AG04450 (cell line): ENCODE measurements at places on chromosomes 2 and 18.
A peak's percentile ranks its signal among the peaks of the same experiment; 100 is the strongest.

DNA sequence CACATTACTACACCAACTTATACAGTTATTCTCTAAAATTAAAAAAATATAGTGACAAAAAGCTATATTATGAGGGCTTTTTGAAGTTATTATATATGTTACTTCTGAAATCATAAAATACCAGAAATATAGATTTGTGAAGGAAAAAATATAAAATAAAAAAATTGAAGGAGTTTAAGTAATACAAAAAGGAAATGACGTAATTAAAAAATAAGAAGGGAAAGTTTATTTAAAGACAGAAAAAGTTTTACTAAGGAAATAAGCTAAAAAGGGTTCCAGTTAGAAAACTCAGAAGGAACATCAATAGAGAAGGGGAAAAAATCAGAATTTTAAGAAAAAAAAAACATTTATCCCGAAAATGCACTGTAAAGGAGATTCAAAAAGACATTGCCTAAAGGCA lies 697.1 kb downstream of the MBD2 start:
- DNase-seq, result no peak

DNA sequence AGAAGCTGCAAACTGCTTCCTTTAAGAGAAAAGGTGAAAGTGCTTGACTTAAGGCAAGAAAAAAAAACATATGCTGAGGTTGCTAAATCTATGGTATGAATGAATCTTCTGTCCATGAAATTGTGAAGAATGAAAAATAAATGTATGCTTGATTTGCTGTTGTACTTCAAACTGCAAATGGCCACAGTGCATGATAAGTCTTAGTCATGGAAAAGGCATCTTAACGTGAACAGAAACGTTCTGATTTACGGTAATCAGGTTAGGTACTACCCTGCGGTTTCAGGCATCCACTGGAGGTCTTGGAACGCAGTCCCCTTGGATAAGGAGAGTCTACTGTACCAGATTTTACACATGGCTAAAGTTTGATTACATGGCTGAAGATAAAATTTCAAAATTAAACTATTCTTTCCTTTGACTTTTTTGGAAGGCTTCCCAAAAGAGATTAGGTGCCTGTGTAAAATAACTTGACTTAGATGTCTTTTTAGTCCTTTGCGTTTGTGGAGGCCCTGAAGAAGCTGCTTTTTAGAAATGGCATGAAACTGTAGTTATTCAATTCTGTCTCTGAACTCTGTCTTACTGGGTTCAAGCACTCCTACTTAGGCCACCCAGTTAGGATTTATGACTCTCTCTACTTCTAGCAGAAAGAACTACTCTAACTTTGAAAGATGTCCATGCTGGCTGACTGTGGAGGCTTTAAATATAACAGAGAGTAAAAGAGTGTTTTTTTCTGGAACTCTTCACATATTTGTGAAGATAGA lies 35.9 kb upstream of the SCN9A start:
- no peak for DNase-seq

GRCh38 chr18:54859667-54860421 lies 31.6 kb downstream of the RAB27B start:
- DNase-seq, result no peak

- DNase-seq, result no peak
Measured at GRCh38 chr2:221590861-221591365, 18.8 kb upstream of the EPHA4 start.

GRCh38 chr18:35085450-35086380 lies 44.5 kb downstream of the MAPRE2 start:
- no peak for DNase-seq

DNA sequence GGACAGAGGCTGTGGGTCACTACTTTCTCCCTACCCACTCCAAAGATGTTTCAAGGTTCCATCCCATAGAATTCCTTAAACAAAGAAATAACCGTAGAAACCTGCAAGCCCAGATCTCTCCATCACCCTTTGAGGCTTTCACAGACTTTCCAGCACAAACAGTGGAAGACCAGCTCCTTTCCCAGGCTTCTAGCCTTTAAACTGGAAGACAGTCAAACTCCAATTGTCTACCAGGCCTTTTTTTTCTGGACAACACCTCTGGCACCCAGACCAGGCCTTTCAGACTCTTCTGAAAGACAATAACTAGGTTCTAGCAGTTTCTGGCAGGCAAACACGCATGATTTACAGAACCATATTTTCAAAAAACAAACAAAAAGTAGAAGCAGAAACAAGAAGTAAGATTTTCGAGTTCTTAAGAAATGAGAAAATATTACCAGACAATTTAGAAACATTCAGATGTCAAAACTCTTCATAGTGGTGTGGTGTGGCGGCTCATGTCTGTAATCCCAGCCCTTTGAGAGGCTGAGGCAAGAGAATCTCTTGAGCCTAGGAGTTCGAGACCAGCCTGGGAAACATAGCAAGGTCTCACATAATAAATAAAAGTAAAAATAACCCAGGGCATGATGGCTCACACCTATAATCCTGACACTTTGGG lies 106.8 kb upstream of the MSH2 start:
- no peak for DNase-seq

- no peak for DNase-seq
Measured at GRCh38 chr2:69340101-69340775, 46.8 kb downstream of the GFPT1 start.

GRCh38 chr2:237572021-237572741 lies 5.8 kb downstream of the PRLH start:
- DNase-seq, result peak; percentile 85

DNA sequence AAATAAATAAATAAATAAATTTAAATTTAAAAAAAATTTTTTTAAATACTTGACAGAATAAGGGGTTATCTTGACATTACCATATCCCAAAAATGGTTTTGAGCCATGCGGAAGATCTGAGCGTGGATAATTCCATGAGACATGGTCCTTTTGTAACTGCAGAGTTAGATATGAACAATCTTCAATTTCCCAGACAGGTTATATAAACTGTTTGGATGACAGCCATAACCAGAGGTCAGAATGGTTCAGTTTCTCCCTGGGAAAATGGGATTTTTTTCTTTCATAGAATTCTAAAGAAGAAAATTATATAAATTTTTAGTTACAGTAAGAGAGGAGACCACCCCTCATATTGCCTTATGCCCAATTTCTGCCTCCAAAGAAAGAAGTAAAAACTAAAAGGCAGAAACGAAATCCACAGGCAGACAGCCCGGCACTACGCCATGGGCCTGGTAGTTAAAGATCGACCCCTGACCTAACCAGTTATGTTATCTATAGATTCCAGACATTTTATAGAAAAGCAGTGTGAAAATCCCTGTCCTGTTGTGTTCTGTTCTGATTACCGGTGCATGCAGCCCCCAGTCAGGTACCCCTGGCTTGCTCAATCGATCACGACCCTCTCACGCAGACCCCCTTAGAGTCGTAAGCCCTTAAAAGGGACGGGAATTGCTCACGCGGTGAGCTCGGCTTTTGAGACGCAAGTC lies 3.0 kb downstream of the GALM start:
- DNase-seq, result no peak

- DNase-seq, result no peak
Measured at GRCh38 chr2:130374587-130375290, 18.9 kb downstream of the PTPN18 start.

DNA sequence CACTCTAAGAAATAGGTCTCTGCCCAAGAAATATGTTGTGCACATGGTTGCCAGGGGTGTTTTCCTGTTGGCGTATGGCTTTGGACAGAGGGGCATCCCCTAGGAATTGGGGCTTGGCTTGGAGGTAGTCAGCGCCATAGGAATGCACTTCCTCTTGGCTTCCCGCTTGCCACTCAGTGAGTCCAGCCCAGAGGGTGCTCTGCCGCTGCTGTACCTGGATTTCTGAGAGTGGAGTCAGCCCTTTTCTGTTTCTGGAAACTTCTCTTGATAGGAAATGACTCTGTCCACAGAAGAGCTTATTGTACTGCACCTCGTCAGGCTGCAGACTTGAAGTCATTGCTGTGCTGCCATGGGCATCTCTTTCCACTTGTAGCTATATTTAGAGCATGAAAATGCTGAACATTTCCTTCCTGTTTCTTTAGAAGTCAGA lies 116.7 kb upstream of the MGAT5 start:
- DNase-seq, result no peak

- no peak for DNase-seq
Measured at GRCh38 chr2:214135966-214136365, 274.9 kb upstream of the VWC2L start.

- no peak for DNase-seq
Measured at GRCh38 chr18:3611313-3612090, 161.5 kb downstream of the TGIF1 start.

- DNase-seq, result no peak
Measured at GRCh38 chr2:75557474-75558133, 3.1 kb downstream of the EVA1A start.

GRCh38 chr2:29249666-29250253 lies 134.5 kb downstream of the CLIP4 start:
- DNase-seq, result no peak

- DNase-seq, result peak; percentile 73
Measured at GRCh38 chr2:105239924-105240323, 1.6 kb upstream of the GPR45 start.

- no peak for DNase-seq
Measured at GRCh38 chr2:151808258-151809072, 19.8 kb downstream of the ARL5A start.

DNA sequence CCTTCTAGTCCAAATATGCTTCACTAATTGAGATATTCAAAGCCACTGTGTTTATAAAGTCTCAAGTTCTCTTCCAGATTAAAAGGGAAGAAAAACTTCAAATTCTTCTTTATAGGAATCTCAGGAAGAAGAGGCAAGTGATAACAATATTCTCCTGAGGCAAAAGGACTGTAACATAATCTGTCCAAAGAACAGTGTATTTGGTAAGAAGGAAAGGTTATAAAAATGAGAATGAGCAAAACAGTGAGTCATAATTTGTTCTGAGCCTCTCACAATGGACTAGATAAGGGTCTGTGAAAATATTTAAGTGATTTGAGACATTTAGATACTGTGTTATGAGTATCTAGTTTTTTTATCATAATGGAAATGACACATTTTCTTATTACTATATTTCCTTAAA lies 44.3 kb downstream of the SNRPD1 start:
- no peak for DNase-seq

- DNase-seq, result no peak
Measured at GRCh38 chr2:41830600-41830999, 217.2 kb upstream of the PKDCC start.

DNA sequence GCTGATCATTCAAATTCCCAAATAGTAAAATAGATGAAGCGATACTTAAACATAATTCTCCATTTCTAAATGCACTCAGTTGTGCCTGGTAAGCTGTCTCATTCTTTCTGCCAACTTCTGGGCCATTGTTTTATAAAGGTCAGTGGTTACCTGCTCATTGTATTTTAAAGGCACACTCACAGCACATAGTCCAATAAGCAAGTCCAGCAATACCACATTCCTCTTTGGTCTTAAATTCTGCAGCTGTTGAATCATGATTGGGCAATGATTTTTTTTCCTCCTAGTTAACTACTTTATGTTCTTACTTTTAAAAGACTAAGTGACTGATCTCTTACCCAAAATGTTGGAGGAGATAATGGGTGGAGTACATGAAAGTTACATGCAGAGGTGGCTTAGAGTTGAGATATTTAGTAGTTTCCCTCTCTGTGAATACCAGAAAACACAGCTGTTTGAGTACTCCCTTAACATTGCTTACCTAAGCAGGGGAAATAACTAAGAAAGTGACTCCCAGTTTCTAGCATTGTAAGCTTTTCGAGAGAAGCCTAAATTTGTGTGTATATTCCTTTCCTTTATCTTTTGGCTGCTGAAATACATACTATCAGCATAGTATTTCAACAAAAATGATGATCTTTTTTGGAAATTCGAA lies 220.7 kb downstream of the CAMKMT start:
- DNase-seq, result no peak

GRCh38 chr2:27407798-27408491 lies 1.4 kb downstream of the PPM1G start:
- DNase-seq, result no peak

DNA sequence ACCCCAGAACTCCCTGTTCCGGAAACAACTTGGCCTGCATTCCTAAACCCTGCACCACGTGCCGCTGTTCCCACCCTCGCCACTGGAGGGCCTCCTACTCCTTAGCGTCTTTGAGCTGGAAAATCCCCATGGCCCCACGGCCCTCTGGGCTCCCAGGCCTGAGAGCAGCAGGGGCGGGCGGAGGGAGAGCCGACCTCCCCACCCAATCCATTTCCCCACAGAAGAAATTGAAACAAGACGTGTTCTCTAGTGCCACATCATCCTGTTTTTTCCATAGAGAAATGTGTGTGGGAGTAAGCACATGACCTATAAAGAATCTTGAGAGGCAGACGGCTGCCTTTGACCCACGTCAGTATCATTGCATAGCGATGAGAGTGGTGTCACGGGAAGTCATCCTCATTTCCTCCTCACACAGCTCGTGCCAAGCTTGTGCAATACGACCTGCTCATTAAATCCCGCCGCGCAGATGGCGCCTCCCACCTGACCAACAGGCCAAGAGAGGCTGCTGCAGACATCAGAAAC lies 79.2 kb downstream of the LAMA1 start:
- peak; percentile 94 for DNase-seq

DNA sequence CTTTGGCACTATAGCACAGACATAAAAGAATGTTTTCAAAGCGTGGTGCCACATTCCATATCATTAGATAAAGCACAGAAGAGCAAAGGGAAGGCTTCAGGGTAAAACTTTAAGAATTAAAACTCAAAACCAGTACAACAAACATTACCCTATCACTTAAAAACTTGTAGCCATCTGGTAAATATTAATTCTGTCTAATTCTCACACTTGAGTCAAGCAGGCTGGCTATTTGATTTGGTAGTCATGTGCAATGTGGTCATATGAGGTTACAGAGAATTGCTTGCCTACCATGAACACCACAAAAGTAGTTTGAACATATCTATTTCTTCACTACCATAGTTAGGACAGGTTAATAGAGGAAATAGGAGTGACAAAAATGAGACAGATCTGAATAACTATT lies 244.9 kb downstream of the IRS1 start:
- no peak for DNase-seq

DNA sequence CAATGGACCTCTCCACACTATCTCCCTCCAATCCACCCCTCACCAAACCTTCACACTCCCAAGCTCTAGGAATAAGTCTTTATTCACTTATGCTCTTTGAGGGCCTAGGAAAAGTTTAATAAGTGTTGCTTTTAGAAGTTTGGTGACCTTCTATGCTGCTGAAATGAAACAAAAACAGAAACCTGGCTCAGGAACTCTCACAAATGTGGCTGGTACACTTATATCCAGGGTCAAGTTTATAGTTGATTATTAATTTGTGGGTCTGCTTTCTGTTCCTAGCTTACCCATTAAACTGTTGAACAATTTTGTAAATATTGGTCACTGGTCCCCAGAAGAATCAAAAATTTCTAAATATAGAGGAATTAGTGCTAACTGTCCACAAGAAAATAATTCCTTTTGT lies 14.2 kb upstream of the ANKRD44 start:
- no peak for DNase-seq
